Fibroblast of lung (primary cell): ENCODE measurements at places on chromosomes 7 and 10. TPM values are rescaled to one million over a fixed set of nuclear protein-coding genes. Genes with fewer than 3 reads are reported as not detected.

- no peaks in the 10 kb centered on the region for H3K4me1 ChIP-seq
- DNase-seq: peak; percentile 22
- H3K27me3 ChIP-seq: no peaks in the 10 kb centered on the region
- no peaks in the 10 kb centered on the region for H3K36me3 ChIP-seq
Observed at GRCh38 chr10:89702121-89702480, 711 bp downstream of the KIF20B start.

- no peak overlapping the region for H3K4me3 ChIP-seq
- H3K27ac ChIP-seq: no peak overlapping the region
- no peaks in the 10 kb centered on the region for H3K27me3 ChIP-seq
Observed at GRCh38 chr10:59622320-59623132, 87.1 kb downstream of the SLC16A9 start.

Gene RNF133
- polyA plus RNA-seq: 0.07 and 0.10 TPM in 2 replicates

DNA sequence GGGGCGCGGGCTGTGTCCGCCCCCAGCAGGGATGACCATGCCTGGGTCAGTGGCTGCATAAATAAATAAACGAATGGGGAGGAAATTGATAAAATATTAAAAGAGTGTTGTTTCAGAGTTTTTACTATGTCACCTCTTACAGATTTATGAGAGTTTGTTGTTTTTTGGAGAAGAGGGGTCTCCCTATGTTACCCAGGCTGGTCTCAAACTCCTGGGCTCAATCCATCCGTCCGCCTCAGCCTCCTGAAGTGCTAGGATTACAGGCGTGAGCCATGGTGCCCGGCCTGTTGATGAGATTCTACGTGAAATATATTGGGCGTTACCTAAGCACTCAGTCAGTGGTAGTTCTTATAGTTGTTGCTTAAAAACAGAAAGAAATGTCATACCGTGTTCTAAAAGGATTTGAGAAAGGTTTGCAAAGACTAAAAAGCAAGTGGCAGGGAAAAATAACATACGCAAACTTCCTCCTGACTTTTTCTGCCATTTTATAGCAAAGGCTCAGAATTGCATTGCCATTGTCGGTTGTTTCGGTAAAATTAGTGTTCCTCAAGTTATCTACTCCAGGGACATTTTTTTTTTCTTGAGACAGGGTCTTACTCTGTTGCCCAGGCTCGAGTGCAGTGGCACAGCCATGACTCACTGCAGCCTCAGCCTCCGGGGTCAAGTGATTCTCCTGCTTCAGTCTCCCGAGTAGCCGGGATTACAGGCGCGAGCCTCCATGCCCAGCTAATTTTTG lies 39.5 kb upstream of the FOXK1 start:
- peak overlapping the region; percentile 77 for H3K4me3 ChIP-seq
- H3K27ac ChIP-seq: peak overlapping the region; percentile 86
- no peaks in the 10 kb centered on the region for H3K36me3 ChIP-seq
- DNase-seq: no peak

DNA sequence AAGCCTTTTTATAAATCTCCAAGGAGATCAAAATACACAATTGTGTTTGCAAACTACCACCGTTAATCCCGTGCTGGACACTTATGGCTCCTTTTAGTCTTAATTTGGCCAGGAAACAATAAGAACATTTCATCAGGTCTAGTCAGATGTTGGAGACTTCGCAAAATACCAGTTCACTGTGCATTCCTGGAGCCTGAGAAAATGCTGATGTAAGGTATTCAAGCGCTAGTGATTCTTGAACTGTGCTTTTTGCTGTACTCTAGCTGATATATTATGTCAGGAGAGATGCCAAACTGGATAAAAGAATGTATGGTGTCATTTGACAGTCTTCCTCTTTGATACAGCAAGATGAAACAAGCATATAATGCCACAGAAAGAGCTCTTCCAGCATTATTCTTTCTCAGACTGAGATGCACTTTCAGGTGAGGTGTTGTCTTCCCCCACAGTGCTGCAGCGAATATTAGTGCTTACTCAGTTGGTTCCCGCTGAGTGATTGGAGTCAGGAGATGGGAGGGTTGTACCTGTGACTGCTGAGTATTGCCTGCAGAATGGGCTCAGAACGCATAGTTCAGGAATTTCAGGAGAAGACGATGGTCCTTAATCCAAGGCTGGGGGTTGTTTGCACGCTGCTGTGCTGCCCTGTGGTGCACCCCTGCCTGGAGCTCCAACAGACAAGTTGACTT lies 59.2 kb downstream of the OGDH start:
- DNase-seq: peak; percentile 60
- no peak overlapping the region for H3K4me3 ChIP-seq
- H3K36me3 ChIP-seq: peaks cover 2% of the 10 kb centered on the region
- H3K27ac ChIP-seq: no peak overlapping the region
- no peaks in the 10 kb centered on the region for H3K27me3 ChIP-seq
- H3K4me1 ChIP-seq: no peaks in the 10 kb centered on the region

Gene PPP1R17
- polyA plus RNA-seq: not detected in 2 replicates

DNA sequence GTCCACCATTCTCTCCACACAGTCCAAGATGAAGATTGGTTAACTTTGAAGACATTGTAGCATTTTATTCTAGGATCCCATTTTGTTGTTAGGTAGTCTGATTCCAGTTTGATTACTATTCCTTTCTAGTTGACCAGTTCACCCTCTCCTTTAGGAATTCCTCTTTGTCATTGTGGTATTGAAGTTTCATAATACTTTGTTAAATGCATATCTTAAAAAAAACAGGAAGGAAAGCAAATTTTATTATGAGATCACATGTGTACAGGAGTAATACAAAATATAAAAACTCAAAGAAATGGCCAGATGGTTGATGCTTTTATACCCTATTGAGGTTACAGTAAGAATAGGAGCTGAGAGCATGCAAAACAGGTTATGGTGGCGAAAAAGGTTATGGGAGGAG lies 15.5 kb upstream of the SEMA3C start:
- no peaks in the 10 kb centered on the region for H3K27me3 ChIP-seq
- H3K4me1 ChIP-seq: no peaks in the 10 kb centered on the region
- H3K36me3 ChIP-seq: no peaks in the 10 kb centered on the region
- H3K27ac ChIP-seq: no peak overlapping the region
